ENCODE measurements at places on chromosomes 7 and 10.

DNA sequence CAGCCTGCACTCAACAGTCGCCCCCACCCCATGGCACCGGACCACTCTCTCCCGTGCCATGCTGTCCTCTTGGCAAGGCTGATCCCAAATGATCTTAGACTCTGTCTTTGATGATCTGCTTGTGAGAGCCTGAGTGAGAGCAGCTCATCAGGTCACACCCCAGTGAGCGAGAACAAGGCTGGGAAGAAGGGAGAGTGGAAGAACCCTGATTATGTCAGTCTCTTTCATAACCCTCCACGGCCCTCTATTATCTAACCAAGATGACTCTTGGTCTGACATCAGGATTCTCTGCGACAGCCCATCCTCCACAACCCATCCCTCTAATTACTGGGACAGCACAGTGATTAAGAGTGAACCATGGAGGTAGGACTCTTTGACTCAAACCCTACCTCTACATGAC is 53.1 kb upstream of the C7orf33 start:
- peak; percentile 47 for DNase-seq

DNA sequence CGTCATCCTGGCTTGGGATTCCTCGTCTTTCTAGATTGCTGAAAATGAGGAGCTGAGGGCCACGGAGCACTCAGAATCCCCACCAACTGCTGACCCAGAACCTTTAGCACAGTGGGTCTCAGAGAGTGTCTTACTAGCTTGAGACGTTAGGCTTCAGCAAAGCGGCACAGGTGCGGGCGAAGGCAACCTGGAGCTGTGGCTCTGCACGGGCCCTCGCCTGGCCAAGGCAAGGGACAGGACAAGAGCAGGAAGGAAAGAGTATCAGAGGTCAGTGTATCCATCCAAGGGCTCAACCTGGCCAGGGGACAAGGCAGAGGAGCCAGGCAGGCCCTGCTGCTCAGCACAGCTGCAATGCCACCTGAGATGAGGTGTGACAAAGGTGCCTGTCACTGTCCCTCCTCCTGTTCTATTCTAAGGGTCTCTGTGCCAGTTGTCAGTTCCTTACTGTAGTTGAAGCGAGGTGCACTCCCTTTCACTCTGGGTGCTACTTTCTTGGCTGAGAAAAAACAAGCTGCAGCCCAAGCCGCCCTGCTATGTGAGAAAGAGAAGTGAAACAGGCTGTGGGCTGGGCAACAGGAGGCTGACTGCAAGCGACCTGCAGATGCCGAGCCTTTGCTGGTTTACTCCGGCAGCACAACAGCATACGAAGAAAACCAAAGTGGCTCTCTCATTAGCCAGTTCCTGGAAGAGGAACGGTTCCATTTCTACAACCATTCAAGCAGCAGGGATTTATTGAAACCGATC is 33.3 kb upstream of the KDM7A start:
- peak; percentile 86 for DNase-seq

- no peak for DNase-seq
These were observed 290.1 kb upstream of the KIAA1217 start for GRCh38 chr10:23918839-23919238.

DNA sequence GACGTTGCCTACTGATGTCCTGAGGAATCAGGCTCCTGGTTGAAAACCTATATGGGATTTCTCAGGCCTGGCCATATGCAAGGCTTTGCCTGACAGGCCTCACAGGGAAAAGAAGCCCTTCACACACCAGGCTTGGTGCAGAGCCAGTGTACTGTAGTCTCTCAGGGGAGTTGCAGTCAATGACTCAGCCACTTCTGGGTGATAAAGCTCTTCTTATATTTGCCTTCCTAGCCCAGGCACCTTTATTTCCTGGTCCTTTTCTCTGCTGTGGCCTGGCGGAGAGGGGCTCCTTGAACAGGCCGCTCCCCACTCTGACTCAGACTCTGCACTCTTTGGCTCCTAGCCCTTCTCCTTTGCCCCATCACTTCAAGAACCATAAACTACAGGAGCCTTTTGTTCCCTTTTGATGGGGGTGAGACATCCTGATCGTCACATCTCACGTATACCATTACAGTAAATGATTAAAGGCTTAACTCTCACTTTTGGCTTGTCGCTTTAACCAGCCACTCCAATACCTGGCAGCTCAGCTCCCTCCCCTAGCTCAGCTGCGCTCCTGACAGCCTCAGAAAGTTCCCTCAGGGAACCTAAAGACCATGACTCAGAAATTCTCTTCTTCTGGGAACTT is 33.5 kb downstream of the DPY19L1 start:
- DNase-seq: no peak

DNA sequence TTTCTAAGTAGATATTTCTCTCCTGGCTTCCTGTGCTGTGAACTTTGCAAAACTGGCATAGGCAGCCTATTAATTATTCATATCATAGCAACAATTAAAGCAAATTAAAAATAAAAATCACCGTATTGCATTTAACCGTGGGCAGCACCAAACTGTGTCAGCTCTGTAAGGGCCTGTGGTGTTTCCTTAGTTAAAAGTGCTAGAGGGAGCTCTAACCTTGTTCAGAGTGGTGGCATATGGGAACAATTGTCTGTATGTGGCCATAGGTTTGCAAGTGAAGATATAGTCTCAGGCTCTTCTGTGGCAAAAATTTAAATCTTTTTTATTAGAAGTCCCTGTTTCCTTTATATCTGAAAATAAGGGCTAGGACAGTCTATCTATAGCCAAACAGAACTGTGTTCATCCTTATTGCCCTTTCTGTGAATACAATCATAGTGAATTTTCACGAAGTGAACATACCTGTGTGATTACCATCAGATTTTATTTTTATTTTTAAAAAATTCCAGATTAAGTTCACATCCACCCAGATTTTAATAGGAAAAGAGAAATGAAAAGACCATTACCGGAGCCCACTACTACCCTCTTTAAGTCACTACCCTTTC is 92.6 kb downstream of the POLL start:
- DNase-seq: no peak

GRCh38 chr7:151109094-151110048 is 23.1 kb downstream of the AGAP3 start:
- DNase-seq: no peak

GRCh38 chr7:2062648-2063047 is 170.1 kb downstream of the MAD1L1 start:
- no peak for DNase-seq
